ENCODE measurements at places on chromosomes 1 and 21.

DNA sequence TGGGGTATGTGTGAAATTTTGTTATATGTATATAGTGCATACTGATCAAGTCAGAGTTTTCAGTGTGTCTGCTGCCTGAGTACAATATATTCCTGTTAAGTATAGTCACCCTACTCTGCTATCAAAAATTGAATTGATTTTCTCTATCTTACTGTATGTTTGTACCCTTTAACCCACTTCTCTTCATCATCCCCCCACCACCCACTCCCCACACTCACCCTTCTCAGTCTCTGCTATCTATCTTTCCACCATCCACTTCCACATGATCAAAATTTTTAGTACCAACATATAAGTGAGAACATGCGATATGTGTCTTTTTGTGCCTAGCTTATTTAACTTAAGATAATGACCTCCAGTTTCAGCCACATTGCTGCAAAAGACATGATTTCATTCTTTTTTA, 4.2 kb downstream of the LY9 start:
- DNase-seq = no peak

GRCh38 chr1:203629016-203629506, 2.4 kb downstream of the ATP2B4 start:
- DNase-seq = peak; percentile 67

DNA sequence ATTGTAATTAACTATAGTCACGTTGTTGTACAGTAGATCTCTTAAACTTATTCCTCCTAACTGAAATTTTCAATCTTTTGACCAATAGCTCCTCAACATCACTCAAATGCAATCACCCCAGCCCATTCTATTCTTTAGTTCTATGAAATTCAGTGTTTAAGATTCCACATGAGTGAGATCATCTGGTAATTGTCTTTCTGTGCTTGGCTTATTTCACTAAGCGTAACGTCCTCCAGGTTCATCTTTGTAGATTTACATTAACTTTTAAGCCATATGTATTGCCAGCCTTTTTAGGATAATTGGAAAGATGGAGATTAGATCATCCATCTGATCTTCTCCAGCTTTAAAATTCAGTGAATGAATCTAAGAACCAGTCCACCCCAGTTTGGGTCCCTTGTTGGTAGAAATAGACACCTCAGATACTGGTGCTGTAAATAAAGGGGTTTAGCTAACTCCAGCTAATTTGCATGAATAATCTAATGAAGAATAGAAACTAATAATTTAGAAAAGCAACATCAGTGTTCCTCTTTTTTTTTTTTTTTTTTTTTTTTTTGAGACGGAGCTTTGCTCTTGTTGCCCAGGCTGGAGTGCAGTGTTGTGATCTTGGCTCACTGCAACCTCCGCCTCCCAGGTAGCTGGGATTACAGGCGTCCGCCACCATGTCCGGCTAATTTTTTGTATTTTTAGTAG, 7.0 kb downstream of the S100A10 start:
- DNase-seq = no peak

DNA sequence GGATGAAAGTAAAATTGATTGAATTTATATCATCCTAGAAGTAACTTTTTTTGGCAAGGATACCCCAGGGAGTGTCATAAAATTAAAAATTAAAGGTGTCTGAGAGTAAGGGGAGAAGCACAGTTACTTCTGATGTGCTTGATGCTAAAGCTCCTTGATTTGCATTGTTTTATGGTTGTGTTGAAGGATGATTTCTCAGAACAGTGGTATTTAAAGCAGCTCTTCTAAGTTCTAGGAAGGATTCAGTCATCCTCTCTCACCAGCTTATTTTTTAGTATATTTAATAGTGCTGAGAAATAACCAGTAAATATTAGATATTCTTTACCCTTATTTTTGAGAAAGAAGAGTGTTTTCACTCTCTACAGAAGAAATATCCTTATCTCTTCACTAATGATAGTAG, 93.0 kb downstream of the FGGY start:
- DNase-seq = no peak

DNA sequence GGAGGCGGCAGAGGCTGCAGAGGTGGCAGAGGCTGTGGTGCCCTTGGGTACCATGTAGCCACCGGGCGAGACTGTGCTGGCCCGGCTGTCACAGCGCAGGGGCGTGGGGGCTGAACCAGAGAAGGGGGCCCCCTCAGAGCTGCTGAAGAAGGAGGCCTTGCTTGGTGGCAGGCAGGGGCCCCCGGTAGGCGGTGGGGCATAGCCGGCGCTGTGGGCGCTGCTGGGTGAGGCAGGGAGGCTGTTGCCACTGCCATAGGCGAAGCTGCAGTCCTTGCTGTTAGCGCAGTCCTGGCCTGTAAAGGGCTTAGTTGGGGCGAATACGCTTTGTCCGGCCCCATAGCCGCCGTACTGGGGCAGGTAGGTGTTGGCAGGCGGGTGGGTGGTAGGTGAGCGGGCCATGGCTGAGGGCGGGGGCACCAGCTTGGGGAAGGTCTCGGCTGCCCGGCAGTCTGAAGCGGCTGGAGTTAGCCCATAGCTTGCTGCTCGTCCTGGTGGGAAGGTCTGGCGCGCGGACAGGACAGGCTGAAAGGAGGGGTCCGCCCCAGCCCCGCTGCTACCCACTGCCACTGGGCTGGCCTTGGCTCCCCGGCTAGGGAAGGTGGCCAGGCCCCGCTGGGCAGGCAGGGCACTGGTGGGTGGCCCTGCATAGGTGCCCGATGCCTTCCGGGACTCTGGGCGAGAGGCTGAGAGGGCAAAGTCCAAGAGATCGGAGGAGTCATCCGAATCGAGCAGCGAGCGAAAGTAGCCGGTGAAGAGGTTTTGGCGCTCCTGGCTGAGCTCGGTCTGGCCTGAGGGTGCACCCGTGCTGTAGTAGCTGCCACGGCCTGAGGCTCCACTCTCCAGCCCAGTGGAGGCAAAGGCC, 54.9 kb downstream of the AHDC1 start:
- DNase-seq = no peak

GRCh38 chr1:15299179-15299578, 52.2 kb downstream of the FHAD1 start:
- DNase-seq = no peak

- DNase-seq = no peak
These were observed 18.5 kb upstream of the TMEM222 start for GRCh38 chr1:27303509-27303908.

- peak; percentile 79 for DNase-seq
These were observed 317 bp downstream of the SPAG17 start for GRCh38 chr1:118184739-118185083.

DNA sequence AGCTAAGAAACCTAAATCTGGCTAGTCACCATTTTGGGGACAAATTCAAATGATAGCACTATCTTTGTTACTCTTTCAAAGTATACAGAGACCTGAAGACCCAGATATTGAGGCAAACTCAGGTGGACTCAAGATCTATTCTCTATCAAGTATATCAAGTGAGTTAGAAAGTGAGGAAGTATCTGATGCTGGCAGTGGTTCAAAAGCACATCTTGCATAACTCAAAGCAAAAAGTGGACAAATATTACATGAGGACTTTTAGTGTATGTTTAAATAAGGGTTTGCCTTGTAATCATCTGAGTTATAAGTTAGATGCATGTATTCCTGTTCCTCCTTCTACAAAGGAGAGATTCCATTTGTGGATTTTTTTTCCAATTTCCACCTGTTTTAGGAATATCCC, 338.4 kb downstream of the DISC1 start:
- DNase-seq = no peak

DNA sequence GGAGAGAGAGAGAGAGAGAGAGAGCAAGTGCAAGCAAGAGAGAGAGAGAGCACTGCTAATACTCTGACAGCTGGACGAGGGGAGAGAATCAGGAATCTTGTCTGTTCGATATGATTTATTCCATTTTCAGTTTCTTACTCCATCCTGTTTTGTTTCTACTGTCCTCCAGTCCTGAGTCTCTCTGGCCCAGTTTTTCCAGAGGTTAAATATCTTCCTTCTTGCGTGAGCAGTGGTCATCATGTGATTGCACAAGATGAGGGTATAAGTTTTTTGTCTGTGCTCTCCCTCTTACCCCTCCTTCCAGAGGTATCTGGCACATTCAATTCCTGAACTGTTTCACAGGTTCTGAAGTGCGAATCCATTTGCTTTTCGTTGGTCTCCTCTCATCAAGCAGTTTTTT, 16.8 kb downstream of the UBE2U start:
- no peak for DNase-seq

DNA sequence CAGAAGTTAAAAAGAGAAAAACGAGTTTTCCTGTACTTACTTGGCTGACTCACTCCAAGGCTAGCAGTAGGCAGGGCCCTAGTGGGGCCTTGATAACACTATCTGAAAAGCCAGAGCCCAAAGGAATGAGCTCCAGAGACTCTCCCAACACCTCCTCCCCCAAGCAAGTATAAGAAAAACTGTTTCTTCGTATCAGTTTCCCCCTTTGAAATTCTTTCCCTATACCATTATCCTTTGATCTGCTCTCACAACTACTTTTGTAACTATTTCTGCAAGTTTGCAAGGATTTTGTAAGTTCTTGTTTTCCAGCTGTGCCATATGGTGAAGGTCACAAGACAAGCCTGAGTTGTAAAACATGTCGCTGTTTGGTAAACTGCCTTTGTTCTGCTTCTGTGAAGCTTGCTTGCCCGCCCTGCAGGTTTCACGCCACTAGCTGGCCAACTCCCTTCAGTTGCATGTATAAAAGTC, 36.5 kb upstream of the KCNJ15 start:
- DNase-seq = no peak

GRCh38 chr21:45892156-45892915, 89.2 kb upstream of the COL6A1 start:
- peak; percentile 56 for DNase-seq

GRCh38 chr1:192904438-192904895, 95.6 kb downstream of the RGS2 start:
- DNase-seq = no peak

DNA sequence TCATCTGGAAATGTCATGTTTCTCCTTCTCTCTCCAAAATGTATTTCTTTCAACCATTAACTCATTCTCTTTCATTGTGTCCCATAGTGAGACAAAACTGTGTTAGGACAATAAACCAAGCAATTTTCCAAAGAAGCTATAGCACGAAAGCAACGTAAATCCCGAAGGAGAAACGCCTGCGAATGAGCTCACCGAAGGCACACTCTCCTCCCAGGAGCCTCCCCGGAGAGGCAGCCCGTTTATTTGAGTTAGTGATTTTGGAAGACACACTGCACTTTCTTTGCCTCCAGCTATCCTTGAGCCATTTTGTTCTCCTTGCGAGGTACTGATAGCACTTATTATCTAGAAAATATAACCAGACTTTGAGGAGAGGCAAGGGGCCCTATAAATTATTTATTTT, 41.2 kb downstream of the RSPH1 start:
- DNase-seq = no peak

GRCh38 chr1:70222716-70223235, 1.6 kb downstream of the SRSF11 start:
- DNase-seq = no peak

DNA sequence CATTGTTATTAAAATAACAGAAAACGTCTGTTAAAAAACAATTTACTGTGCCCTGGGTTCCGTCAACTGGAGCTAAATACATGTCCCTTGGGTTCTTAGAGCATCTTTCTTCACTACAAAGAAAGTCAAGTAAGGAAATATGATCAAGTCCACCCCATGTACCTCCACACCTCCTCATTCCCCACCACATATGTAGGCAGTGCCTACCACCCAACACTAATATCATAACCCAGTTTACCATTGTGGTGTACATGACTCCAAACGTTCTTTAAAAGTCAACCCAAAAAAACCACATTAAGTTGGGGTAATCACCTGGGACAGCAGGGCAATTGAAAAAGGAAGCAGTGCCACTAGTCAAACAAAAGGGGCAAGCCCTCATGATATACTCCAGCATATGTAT, 7.8 kb upstream of the LRRC52 start:
- DNase-seq = no peak

DNA sequence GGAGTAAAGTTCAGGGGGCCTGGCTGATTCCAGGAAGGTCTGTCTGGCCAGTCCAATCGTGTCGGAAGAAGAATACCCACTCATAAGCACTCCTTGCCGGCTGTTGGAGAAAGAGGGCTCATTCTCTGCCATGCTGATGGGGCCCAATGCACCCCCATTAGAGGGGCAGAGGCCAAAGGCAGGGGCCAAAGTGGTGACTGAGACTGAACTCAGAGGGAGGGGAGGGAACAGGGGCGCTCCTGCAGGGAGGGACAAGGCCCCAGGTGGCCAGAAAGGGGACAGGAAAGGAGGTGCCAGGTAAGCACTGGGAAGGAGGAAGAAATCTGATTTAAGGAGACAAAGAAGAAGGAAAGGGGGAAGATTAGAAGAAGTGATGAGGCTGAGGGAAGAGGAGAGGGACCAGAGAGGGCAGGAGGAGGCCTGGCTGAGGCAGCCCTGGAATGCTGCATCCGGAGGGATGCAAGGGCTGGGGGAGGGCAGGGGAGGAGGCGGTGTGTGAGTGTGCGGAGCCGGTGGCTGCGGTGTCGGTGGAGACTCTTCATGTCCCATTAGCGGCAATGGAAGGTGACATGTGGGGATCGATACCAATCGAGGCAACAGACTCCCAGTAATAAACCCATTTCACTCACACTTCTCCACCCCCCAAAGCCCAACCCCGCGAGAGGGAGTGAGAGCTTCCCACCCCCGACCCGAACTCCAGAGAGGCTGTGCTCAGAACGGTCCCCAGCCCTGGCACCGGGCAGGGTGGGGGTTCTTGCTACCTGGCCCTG, 12.0 kb upstream of the ETV3L start:
- DNase-seq = no peak

DNA sequence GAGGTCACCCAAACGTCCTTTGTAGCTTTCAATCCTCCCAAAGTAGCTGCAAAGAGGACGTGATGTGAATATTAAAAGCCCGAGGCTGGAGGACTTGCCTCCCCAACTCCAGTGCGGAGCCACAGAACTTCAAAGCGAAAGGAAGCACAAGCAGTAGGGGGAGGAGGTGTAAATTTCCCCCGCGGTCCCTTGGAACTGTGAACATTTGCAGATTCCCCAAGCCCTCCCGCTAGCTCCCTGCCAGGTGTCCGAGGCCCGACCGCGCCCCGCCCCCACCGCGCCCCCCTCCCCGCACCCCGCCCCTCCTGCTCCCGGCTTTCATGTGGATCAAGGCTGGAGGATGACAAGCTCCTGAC, 41.5 kb upstream of the HAO2 start:
- no peak for DNase-seq

- peak; percentile 86 for DNase-seq
These were observed 62.0 kb upstream of the RASAL2 start for GRCh38 chr1:178031856-178032320.

- DNase-seq = no peak
These were observed 57.8 kb downstream of the EPB41 start for GRCh38 chr1:28971980-28972771.

DNA sequence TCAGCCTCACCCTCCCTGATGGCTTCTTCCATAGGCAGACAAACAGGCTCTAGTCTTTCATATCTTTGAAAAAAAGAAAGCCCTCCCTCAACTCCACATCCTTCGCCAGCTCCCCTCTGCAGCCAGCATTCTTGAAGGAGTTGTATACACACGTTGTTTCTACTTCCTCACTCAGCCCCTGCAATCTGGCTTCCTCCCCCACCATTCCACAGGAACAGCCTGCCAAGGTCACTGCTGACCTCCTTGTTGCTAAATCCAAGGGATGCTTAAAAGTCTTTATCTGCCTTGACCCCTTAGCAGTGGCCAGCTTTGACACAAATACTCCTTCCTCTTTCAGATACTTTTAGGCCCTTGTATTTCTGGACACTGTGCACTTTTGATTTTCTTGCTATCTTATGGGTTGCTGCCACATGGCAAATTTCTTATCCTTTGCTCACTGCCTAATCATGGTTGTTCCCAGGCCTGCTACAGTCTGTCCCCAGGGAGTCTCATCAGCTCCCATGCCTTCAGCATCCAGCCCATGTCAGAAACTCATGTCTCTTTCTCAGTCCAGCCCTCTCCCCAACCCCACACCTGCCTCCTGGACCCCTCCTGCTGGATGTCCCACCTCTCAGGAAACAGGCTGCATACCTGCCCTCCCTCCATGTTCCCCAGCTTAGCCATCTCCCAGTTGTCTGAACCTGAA, 8.3 kb downstream of the FAM229A start:
- DNase-seq = no peak

Data from NCI-H69 (cell line).